ENCODE measurements at places on chromosomes 16 and 17. TPM values are rescaled to one million over a fixed set of nuclear protein-coding genes. Genes with fewer than 3 reads are reported as not detected.

Gene P4HB
- 269 TPM for total RNA-seq

Gene TBC1D3C
- not detected for total RNA-seq

Gene HCRT
- not detected for total RNA-seq

Gene KCNJ16
- 0.86 TPM for total RNA-seq

Gene TPSAB1
- total RNA-seq: 146 TPM

- no peak for DNase-seq
Observed at GRCh38 chr17:50171371-50172071, 5.7 kb downstream of the SGCA start.

Gene SLC5A11
- total RNA-seq: not detected

GRCh38 chr17:40777459-40777858, 4.9 kb downstream of the KRT27 start:
- DNase-seq: no peak

GRCh38 chr17:75517297-75517865, 1.1 kb downstream of the TSEN54 start:
- DNase-seq: no peak

DNA sequence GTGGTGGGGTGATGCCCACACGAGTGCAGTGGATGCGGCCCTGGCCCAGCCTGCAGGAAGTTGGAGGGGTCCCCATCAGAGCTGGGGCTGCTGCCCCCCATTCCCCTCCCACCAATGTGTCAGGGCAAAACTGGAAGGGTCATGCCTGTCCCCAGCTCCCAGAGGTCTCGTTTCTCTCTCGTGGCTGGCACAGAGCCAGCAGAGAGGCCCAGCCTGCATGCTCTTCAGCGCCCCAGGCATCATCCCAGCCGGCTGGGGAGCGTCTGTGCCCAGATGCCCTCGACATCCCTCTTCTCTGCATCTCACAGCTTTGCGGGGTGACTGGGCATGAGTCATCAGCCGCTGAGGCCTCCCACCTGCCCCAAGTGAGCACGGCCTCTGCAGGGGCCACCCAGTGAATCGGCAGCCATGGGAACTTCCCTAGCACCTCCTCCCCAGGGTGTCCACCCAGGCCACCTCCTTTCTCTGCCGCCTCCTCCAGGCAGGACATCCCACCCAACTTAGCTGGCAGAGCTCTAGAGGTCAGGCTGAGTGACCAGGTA, 9.8 kb upstream of the CSNK1D start:
- no peak for DNase-seq

DNA sequence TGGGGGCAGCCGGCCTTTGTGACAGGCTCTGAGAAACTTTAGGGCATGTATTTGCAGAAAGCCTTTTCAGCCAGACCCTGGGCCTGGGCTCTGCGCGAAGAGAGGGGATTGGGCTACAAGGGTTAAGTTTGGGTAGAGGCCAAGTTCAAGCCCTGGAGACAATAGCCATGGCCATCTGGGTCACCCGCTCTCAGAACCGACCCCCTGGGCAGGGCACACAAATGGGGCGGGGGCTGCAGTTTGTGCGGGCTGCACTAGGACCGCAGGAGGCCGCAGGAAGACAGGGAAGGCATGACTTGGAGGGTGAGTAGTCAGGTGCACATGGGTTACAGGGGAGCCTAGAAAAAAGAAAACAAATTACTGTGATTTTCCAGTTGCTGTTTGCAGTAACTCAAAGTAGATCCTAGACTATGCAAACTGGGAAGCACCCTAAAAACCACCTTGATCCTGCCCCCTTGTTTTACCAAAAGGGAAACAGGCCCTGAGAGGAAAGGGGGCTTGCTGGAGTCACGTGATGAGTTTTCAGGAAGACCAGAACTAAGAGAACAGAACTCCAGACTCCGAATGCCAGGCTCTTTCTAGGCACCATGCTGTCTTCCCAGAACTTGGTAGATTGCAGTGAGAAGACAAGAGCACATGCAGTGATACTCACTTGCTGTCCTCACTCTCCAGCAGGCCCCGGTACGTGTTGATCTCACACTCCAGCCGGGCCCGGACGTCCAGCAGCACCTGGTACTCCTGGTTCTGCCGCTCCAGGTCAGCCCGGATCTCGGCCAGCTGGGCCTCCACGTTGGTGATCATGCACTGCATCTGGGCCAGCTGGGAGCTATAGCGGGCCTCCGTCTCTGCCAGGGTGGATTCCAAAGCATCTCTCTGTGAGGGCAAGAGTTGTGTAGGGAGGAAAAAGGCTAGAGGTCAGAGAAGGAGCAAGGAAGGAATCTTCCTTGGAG, 3.8 kb downstream of the KRT35 start:
- no peak for DNase-seq

GRCh38 chr17:49455272-49455861, 39.7 kb upstream of the NGFR start:
- DNase-seq: no peak

Gene TTLL6
- total RNA-seq: 0.29 TPM

Gene TNFRSF17
- total RNA-seq: not detected

Gene ZNF287
- 6.8 TPM for total RNA-seq

DNA sequence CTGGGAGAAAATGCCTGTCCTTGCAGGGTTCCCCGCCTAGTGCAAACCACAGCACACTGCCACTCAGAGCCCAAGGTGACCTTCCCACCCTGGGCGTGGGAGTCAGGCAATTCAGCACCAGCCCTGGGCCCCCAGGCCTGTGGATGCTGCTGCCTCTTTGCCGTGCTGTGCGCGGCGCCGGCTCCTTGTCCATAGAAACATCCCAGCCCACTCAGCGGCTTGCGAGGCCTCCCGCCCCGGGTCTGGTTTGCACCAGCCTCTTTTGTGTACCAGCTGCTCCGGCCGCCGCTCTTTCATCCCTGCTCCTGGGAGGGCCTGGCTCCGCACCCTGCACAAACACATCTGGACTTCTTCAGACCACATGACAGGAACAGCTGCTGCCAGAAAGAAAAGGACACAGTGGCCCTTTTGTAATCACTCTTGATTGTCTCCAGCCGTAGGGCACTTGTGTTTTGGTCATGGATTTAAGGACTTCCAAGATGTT, 75.4 kb upstream of the SDK2 start:
- no peak for DNase-seq

Gene QRICH2
- 2.5 TPM for total RNA-seq

DNA sequence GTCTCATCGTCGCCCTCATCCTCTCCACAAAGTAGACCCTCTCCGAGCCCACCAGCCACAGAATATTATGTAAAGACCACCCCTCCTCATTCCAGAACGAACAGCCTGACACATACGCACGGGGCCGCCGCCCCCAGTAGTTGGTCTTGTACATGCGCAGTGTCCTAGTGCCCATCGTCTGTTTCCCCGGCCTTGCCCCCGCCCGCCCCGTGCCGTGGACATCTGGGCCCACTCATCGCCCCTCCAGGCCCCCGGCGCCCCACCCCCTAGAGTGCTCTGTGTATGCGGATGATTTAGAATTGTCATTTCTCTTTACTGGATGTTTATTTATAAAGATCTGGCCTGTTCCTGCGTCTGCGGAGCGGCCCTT, 475 bp upstream of the AMDHD2 start:
- no peak for DNase-seq

Gene GP1BA
- not detected for total RNA-seq

DNA sequence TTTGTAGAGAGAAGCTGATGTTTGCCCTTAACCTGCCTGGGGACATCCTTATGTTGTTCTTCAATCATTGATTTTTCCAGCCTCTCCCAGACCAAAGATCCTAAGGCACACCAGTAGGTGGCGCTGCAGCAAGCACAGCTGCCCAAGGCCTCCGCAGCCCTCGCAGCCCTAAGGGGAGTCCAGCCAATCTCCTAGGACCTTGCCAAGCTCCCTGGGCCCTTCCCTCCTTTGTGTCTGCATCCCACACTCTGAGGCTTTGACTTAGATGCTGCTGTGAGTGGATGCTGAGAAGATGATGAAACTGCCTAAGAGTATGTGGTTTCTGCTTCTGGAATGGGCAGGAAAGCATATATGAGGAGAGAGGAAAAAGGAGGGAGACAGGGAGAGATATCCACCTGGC, 47.1 kb downstream of the SPACA3 start:
- DNase-seq: no peak

DNA sequence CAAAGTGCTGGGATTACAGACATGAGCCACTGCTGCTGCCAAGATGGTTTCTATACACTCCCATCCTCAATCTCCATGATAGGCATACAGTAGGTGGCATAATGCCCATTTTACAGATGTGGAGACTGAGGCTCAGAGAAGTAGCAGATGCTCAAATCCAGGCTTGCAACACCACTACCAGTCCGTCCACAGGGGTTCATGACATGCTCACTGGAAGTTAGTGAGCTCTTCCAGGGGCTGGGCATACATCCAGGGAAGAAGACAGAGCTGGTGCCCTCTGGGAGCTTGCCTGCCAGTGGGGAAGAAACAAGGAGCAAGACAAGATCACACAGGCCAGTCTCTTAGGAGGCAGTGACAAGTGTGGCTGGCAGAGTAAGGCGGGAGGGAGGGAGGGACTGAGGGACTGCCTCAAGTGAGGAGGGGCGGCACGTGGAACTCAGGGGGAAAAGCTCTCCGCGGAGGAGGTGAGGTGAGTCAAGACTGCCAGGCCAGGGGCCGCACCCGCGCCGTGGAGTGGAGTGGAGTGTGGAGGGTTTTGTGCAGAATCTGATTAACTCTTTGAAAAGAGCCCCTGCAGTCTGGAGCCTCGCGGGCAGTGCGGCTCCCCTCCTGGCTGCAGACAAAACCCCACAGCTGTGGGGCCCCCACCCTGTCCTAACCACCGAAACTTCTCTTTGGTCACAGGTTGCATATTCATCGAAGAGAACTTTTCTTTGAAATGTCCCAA, 27.9 kb downstream of the SREBF1 start:
- DNase-seq: no peak

DNA sequence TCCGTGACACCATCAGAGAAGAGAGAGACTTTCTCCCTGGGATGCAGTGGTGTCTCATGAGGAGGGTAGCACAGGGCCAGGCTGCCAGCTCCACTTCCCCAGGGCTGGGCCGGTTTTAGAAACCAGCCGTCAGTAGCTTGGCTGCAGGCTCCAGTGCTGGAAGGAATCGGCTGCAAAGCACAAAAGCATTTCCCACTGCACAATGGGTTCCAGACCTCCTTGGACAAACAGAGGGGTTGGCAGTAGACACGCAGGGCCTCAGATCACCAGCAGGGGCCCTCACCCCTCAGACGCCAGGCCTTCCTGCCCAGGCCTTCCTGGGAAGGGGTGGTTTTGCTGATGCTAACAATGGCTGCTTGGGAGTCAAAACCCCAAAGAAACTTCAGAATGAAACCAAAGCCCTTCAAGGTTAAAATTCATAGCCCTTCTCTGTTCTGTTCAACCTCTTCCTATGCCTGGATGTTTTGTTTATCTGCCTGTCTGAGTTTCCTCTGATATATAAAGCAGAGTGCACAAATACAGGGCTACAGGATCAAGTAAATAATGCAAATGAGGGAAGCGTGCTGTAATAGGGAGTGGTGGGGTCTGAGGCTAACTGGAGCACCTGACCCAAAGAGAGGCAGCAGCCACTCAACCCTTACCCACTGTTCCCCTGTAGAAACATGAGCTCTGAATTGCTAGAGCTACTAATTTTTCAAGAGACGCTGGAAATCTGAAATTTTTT, 26.2 kb downstream of the TEKT5 start:
- DNase-seq: no peak

- peak; percentile 94 for DNase-seq
Observed at GRCh38 chr16:81181013-81181720, 57.3 kb upstream of the BCO1 start.

DNA sequence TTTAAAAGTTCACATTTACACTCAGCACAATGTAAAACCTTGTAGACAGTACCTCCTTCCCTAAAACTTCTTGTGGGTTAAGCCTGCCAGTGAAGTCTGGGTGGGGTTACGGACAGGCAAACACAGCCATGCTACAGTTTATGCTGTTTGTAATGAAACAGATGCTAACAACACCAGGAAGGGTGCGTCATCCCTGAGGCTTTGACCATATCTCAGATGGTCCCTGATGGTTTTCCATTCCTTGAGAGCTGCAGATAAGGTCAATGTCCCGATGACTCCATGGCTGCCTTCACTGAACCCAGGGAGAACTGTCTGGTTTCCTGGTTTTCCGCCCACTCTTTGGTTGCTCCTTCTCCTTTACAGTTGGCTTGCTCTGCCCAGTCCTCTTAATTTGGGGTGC, 29.1 kb downstream of the GAS7 start:
- no peak for DNase-seq

- peak; percentile 87 for DNase-seq
Observed at GRCh38 chr17:40427002-40427491, 9.4 kb upstream of the TOP2A start.

DNA sequence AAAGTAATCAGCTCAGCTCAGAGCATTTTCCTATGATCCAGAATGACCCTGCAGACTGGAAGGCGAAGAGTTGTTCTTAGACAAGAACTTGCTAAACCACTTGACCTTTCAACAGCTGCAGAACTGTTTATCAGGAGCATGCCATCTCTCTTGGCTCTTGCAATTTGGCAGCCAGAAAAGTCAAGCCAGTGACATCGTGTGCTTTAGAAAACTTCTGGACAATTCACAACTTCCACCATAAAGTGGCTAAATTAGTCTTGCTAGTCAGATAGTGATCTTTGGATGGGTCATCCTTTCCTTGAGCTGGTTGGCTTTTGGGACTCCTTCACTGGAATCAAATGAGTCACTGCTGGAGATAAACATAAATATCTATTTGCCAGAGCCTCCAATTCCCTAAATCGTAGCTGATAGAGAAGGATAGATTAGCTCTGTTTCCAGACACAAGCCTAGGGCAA, 146.5 kb downstream of the MAP2K6 start:
- no peak for DNase-seq

DNA sequence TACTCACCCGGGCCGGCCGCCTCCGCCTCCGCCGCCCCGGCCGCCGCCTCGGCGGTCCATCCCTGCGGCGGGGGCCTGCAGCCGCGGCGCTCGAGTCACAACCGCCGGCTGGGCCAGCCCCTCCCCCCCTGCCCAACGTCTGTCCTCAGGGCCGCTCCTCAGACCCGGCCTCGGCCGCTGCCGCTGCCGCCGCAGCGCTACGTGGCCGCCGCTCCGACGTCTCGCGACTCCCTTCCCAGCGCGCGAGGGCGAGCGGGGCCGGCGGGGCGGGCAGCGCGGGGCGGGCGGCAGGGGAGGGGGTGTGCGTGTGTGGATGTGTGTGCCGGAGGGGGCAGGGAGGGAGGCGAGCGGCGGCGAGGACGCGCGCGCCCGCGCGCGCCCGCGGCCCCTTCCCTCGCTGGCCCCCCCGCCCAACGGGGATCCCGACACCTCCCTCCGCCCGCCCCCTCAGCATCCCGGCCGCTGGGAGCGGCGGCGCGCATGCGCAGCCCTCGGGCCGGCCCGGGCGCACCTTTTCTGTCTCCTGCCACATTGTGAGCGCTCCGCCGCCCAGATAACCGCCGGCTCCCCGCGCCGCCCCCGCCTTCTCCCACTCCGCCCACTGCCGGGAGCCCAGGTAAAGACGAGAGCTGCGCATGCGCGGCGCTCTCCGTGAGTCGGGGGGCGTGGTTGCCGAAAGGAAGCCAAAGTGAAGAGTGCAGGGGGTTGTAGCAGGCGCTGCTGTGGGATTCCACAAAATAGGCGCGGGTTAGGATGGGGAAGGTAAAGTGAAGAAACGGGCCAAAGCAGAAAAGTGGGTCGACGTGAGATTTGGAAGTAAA, at the start of gene ZNF652:
Gene ZNF652 (minus strand): TSS at position 349 of the 821 bp plus-strand sequence. CDS start 44,525 bp downstream, outside the sequence.
- DNase-seq: peak; percentile 95

DNA sequence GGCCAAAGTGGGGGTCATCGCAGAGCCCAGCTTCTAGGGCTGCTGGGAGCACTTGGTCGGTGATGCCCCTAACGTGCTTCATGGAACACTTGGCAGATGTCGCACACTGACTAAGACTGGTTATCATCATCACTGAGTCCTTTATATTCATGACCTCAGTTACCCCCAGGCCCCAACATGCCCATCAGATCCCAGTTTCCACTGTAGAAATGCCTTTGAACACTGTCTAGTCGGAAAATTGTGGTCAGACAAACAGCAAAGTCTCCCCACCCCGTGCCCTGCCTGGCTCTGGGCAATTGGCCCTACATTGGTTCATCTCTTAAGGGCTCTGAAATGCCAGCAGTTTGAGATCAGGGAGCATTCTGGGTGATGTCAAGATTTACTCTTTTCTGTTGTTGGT, 51.3 kb downstream of the NKD1 start:
- no peak for DNase-seq

Data from esophagus muscularis mucosa (tissue), 4 donors.